ENCODE measurements at places on chromosomes 16 and 17. TPM values are rescaled to one million over a fixed set of nuclear protein-coding genes. Genes with fewer than 3 reads are reported as not detected.
A peak's percentile ranks its signal among the peaks of the same experiment; 100 is the strongest.

The PRR14 gene
- total RNA-seq: 27.0 TPM

GRCh38 chr17:44308320-44308818 is at the start of gene RUNDC3A:
Gene RUNDC3A (plus strand): TSS chr17:44308601. CDS start chr17:44308833, 232 bp downstream.
- ATAC-seq: peak; percentile 77

The KRTAP2-3 gene
- not detected for total RNA-seq

The SOST gene
- total RNA-seq: not detected

The C16orf89 gene
- 0.56 TPM for total RNA-seq

- ATAC-seq: no peak
These were observed 11.6 kb upstream of the STRADA start for GRCh38 chr17:63753215-63753614.

The FDXR gene
- 31.5 TPM for total RNA-seq

DNA sequence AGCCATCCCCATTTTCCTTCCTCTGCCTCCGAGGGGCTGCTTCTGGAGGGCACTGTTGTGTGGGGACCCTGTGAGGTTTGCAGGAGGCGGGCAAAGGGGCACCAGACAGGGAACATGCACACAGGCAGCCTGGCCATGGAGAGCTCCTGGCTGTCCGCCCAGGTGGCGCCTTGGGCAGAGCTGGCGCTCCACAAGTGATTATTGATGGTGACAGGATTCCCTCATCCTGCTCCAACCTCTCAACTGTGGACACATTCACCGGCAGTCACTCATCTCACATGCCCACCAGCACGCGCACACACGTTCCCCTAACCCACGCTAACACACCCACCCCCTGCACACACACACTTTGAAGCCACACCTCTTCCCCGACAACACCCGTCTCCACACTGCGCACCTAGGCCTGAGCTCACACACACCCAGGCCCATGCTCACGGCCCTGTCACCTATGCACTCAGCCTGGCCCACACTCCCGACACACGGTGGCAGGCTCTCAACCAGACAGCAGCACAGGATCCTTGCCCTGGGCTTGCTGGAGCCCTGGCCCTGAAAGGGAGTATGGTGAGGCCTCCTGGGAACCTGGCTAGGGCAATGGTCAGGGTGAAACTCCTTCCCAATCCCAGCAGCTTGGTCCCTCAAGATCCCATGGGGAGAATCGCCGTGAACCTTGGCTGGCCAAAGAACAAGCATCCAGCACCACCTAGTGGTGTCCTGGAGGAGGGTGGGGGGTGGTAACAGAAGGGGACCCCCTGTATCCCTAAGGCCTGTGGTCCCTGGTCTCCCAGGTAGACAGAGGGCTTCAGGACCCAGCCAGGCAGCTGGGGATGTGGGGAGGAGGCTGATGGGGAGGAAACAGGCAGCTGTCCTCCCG is 3.6 kb downstream of the PNMT start:
- ATAC-seq: peak; percentile 62

GRCh38 chr16:87233928-87234327 is 83.3 kb downstream of the C16orf95 start:
- ATAC-seq: no peak

The ALOX12 gene
- 16.9 TPM for total RNA-seq

The CCDC200 gene
- not detected for total RNA-seq

DNA sequence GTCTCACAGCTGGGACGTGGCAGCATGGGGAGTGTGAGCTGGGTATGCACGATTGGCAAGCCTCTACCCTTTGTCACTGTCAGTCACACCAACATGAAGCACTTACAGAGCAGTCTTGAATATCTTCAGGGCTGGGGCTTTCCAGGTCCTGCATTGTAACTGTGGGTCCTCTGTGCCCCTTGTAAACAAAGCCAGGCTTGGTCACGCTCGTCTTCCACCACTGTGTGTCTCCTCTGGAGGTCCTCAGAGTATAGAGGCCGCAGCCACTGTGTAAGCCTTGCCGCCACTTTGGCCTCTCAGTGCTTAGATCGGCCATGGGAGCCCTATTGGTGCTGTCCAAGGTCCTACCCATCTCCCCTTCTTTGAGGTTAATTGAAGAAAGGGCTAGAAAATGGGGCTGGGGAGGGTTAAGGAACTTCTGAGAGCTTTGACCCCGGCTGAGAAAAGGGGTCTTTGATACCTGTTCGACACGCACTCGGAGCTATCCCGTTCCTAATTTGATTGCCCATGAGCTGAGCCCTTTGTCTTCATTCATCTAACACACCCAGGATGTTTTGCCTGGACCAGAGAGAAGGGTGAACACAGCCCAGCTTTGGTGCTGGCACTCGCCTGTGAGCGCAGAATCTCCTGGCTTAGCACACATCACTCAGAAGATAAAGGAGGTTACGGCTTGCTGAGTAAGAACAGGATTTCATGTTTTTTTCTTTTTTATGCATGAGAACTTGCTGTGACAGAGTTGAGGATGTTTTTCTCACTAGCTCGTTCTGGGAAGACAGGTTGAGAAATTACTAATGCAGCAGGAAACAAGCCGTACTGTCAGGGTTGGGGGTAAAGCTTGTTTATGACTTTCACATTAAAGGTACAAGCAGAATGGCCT is 267.9 kb downstream of the CPPED1 start:
- peak; percentile 55 for ATAC-seq

The CLEC18B gene
- 2.8 TPM for total RNA-seq

DNA sequence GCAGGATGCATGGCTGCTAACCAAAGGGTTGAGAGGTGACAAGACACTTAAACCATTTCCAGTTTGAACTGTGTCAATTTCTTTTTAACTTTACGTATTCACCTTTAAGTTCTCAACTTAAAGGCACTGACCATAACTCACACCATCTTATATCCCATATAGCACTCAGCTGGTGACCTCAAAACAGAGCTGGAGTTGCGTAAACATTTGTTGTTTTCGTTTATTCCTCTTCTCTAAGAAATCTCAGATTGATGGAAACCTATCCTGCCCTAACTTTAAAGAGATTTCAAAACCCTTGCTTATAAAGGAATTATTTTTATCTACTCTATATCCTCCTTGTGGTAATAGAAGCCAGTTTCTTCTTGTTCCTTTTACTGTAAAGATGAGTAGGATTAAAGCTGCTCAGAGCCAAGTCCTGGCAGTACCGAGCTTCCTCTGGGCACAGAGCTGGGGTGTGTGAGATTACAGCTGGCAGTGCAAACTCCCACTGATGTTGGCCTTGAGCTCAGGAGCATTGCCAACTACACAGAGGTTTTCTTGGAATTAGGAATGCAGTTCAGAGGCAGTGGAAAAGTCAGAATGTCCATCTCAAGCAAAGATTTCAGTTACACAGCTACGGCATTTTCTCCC is 1.3 kb downstream of the KCTD2 start:
- no peak for ATAC-seq

GRCh38 chr17:2393954-2394749 is 6.7 kb downstream of the MNT start:
- ATAC-seq: no peak

- ATAC-seq: peak; percentile 95
These were observed 476.9 kb upstream of the CDH5 start for GRCh38 chr16:65889533-65889966.

The KCNJ12 gene
- total RNA-seq: not detected

GRCh38 chr16:11781773-11782172 is 15.3 kb downstream of the ZC3H7A start:
- ATAC-seq: peak; percentile 43

DNA sequence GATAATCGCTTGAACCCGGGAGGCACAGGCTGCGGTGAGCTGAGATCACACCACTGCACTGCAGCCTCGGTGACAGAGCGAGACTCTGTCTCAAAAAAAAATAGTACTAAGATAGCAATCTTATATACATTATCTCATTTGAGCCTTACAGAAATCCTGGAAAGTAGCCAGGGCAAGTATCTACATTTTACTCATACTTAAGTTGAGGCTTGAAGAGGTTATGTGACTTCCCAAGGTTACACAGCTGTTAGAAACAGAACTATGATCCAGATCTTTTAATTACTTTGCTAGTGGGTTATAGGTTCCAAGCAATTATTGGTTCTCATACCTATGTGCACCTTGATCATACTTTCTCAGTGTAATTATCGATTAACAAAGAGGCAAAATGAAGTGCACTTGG is 15.4 kb downstream of the C17orf78 start:
- ATAC-seq: no peak

- ATAC-seq: no peak
These were observed 13.3 kb upstream of the DCAF7 start for GRCh38 chr17:63537001-63537400.

All from esophagus mucosa (tissue), 1 donor.